ENCODE measurements at places on chromosomes 12 and 14.

GRCh38 chr14:99792551-99793212, 531 bp upstream of the EML1 start:
- DNase-seq, result no peak
- H3K27me3 ChIP-seq, result peaks cover 5% of the 10 kb centered on the region
- peaks cover 4% of the 10 kb centered on the region for H3K4me1 ChIP-seq
- no peaks in the 10 kb centered on the region for H3K36me3 ChIP-seq
- no peak overlapping the region for H3K27ac ChIP-seq

DNA sequence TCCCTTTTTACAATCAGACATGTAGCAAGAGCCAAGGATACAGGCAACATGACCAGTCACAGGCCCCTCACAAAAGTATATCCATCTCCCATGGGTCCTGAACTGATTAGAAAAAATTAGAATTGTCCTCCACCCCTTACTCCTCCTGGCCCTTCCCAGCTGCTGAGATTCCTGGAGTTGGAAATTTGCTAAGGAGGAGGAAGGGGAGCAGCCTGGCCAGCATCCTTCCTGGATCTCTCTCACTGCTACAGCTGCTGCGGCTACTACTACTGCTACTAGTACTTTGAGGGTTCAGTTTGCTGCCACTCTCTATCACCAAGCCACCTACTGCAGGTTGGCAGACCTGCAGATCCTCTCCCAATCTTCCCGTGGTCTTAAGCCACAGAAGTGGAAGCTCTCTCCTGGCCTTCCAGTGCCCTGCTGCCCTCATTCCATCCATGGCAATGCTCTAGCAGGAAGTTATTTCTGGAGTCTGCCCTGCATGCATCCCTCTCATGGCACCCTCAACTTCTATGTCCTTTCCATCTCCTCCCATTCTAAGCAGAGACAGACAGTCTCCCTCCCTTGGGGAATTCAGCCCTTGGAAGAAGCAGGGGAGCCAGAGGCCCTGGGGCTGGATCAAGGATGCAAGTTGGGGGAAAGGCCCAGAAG, 1.0 kb downstream of the ITGA7 start:
- DNase-seq, result no peak
- H3K27ac ChIP-seq, result no peak overlapping the region
- H3K36me3 ChIP-seq, result no peaks in the 10 kb centered on the region
- H3K4me1 ChIP-seq, result peaks cover 7% of the 10 kb centered on the region
- H3K4me3 ChIP-seq, result no peak overlapping the region

- H3K27ac ChIP-seq, result peak overlapping the region; percentile 99
- peak overlapping the region; percentile 88 for H3K4me3 ChIP-seq
- no peaks in the 10 kb centered on the region for H3K36me3 ChIP-seq
- H3K27me3 ChIP-seq, result no peaks in the 10 kb centered on the region
- no peak for DNase-seq
Observed at GRCh38 chr14:64507376-64508156, 3.0 kb downstream of the ZBTB1 start.

GRCh38 chr14:99127651-99128167, 144.3 kb downstream of the BCL11B start:
- H3K4me1 ChIP-seq, result peaks cover 5% of the 10 kb centered on the region
- H3K27me3 ChIP-seq, result no peaks in the 10 kb centered on the region
- no peak overlapping the region for H3K4me3 ChIP-seq
- no peaks in the 10 kb centered on the region for H3K36me3 ChIP-seq
- no peak overlapping the region for H3K27ac ChIP-seq

GRCh38 chr12:117490130-117490529, 128.7 kb upstream of the NOS1 start:
- H3K4me3 ChIP-seq, result no peak overlapping the region
- H3K36me3 ChIP-seq, result no peaks in the 10 kb centered on the region
- H3K27ac ChIP-seq, result no peak overlapping the region
- no peaks in the 10 kb centered on the region for H3K4me1 ChIP-seq
- no peaks in the 10 kb centered on the region for H3K27me3 ChIP-seq

GRCh38 chr14:105258846-105259245, 10.5 kb downstream of the BTBD6 start:
- no peaks in the 10 kb centered on the region for H3K4me1 ChIP-seq
- DNase-seq, result no peak
- no peak overlapping the region for H3K4me3 ChIP-seq
- H3K27me3 ChIP-seq, result no peaks in the 10 kb centered on the region
- H3K36me3 ChIP-seq, result no peaks in the 10 kb centered on the region
- no peak overlapping the region for H3K27ac ChIP-seq

- H3K4me3 ChIP-seq, result no peak overlapping the region
- DNase-seq, result no peak
- no peaks in the 10 kb centered on the region for H3K36me3 ChIP-seq
- H3K27ac ChIP-seq, result peak overlapping the region; percentile 64
Observed at GRCh38 chr12:92378682-92379479, 233.2 kb upstream of the BTG1 start.

GRCh38 chr12:132632521-132633228, 14.1 kb downstream of the P2RX2 start:
- no peak overlapping the region for H3K4me3 ChIP-seq
- H3K4me1 ChIP-seq, result no peaks in the 10 kb centered on the region
- H3K27ac ChIP-seq, result no peak overlapping the region
- DNase-seq, result no peak
- H3K27me3 ChIP-seq, result no peaks in the 10 kb centered on the region
- H3K36me3 ChIP-seq, result no peaks in the 10 kb centered on the region
